ENCODE measurements at places on chromosomes 7 and 10.
A peak's percentile ranks its signal among the peaks of the same experiment; 100 is the strongest.

DNA sequence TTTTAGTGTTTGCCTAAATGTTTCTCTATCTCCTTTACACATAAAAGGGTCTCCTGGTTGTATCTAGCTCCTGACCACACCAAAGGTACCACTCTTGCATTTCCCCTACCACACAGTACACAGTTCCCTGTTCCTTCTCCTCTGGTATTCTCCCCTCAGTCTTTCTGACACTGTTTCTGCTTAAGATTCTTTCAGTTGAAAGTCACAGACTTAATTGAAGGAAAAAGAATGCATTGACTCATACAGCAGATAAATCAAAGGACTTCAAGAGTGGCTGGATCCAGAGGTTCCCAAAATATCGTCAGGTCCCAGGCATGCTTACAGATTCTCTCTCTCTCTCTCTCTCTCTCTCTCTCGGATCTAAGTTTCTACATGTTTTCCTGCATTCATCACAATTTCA lies 185.6 kb upstream of the LRGUK start:
- no peak for DNase-seq

GRCh38 chr10:107689323-107689722 lies 524.8 kb upstream of the SORCS1 start:
- no peak for DNase-seq

DNA sequence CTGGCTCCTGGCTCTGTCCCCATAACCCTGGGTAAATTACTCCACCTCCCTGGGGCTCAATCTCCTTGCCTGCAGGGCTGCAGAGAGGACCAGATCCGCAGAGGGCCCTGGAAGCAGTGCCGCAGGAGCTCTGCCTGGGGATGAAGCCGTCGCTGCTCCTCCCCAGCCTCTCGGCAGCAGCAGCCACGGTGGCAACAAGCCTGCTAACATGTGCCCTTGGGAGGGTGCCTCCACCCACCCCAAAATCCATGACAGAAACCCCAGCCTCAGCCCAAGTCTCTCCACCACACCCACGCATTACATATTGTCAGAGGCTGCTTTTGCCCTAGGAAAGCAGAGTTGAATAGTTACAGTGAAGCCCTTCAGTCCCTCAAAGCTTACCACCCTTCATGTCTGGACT lies 486.4 kb upstream of the FOXK1 start:
- DNase-seq = no peak

- no peak for DNase-seq
Measured at GRCh38 chr7:41889040-41889439, 186.2 kb upstream of the INHBA start.

DNA sequence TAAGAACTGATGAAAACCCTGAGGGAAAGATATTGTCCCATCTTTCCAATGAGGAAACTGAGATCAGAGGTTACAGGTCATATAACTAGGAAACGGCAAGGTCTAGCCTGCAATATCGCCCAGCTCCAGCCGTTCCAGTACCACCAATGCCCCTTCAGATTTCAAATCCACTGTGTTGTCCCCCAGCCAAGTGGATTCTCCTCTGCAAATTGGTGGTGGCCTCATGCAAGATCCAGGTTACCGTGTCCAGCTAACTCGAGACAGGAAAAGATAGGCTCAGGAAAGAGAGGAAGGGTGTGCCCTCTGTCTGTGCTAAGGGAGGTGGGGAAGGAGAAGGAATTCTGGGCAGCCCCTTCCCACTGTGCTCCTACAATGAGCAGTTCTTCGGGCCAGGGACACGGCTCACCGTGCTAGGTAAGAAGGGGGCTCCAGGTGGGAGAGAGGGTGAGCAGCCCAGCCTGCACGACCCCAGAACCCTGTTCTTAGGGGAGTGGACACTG lies 25.3 kb downstream of the PRSS2 start:
- no peak for DNase-seq

DNA sequence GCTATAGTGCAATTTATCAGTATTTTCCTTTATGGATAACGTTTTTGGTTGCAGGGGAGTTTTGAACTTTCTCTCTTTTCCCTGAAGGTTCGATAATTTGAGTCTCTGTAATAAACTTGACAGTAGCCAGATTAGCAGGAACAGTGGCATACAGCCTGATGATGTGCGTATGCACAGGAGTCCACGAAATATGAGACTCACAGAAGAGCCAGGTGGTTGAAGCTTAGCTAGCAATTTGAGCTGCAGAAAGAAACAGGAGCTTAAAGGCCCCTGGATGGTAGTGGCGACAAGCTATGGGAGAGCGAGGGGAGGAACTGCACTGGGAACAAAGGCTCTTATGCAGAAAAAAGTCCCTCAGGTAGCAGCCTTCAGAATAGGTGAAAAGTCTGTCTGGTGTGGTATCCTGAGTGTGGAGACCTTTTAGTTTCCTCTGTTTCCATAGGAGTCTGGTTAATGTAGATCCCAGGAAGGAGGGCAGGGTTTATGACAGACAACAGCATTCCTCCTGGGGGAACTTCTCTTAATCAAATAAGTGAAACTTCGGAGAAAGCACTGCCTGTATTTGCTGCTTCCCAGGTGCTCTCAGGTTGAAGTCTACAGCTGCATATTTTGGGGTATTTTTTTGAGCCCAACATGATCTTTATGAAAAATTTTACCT lies 32.7 kb downstream of the FANK1 start:
- DNase-seq = peak; percentile 65

- peak; percentile 8 for DNase-seq
Measured at GRCh38 chr10:56823849-56824248, 462.8 kb upstream of the ZWINT start.

- no peak for DNase-seq
Measured at GRCh38 chr10:93408783-93409182, 73.4 kb downstream of the MYOF start.

DNA sequence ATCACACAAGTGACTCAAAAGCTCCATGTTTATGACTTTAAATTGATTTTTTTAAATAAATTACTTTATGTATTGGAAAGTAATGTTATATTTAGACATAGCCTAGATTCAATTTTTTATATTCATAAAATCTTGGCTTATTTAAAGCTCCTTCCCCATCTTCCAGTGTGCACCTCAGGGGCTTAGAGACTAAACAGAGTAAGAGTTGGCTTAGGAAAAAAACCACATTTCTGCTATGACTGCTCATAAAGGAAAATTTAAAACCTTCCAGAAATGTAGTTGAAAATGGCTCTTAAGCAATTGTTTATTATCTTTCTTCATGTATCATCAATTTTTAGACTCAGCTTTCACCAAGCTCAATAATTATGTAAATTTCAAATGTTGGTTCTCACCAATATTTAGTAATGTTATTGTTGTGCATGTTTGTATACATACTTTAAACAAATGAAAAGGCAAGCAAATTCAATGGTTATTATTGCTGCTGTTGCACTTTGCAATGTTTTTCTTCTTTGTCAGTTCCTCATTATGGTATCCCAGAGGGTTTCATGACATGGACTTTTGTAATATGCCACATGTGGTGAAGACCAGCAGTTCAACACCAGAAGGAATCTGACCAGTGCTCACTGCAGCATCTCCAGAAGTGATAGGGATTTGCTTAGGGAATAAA lies 700.1 kb upstream of the ANKRD30A start:
- DNase-seq = no peak

GRCh38 chr7:556291-556826 lies 36.7 kb upstream of the PDGFA start:
- no peak for DNase-seq

DNA sequence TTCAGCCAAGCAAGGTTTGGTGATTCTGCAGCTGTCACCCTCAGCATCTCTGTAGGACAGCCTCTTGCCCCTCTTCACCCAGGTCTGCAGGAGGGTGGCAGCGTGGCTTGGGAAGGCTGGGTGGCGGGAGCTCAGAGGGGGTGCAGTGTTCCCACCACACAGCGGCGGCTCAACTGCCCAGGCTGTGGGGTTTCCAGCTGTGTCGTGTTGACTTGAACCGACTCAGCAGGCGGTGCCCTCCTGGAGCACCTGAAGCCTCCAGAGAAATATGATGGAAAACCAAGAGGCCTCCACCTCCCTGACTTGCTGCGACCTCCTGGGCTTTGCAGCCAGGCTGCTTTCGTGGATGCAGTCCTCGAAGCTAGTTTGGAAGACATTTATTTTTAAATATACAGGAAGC lies 68.0 kb upstream of the KLF6 start:
- no peak for DNase-seq

- no peak for DNase-seq
Measured at GRCh38 chr7:4017081-4017480, 665.0 kb upstream of the FOXK1 start.

DNA sequence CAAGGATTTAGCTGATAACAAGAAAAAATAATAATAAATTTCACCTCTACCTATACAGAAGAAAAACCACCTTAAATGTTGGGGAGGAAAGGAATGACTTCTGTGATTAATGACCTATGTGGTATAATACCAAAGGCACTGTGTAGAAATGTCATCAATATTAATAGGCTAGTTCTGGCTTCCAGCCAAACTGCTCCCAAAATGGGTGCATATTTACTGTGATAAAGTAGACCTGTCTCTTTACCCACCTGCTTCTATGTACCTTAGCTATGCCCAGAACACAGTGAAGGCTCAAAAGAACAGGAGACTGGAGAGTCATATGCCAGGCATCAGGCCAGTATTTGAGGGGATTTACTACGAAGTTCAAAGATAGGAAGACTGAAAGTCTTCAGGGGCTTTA lies 76.0 kb downstream of the ATE1 start:
- no peak for DNase-seq

GRCh38 chr7:149226840-149227494 lies 12.5 kb upstream of the ZNF212 start:
- no peak for DNase-seq

- DNase-seq = peak; percentile 13
Measured at GRCh38 chr10:115829521-115830205, 443.3 kb downstream of the GFRA1 start.

GRCh38 chr7:150514748-150515222 lies at the start of gene GIMAP7:
GIMAP7 (plus strand) TSS chr7:150514872; CDS start chr7:150519975, 5,103 bp downstream.
- no peak for DNase-seq

GRCh38 chr7:45176091-45176490 lies 18.5 kb downstream of the RAMP3 start:
- no peak for DNase-seq

DNA sequence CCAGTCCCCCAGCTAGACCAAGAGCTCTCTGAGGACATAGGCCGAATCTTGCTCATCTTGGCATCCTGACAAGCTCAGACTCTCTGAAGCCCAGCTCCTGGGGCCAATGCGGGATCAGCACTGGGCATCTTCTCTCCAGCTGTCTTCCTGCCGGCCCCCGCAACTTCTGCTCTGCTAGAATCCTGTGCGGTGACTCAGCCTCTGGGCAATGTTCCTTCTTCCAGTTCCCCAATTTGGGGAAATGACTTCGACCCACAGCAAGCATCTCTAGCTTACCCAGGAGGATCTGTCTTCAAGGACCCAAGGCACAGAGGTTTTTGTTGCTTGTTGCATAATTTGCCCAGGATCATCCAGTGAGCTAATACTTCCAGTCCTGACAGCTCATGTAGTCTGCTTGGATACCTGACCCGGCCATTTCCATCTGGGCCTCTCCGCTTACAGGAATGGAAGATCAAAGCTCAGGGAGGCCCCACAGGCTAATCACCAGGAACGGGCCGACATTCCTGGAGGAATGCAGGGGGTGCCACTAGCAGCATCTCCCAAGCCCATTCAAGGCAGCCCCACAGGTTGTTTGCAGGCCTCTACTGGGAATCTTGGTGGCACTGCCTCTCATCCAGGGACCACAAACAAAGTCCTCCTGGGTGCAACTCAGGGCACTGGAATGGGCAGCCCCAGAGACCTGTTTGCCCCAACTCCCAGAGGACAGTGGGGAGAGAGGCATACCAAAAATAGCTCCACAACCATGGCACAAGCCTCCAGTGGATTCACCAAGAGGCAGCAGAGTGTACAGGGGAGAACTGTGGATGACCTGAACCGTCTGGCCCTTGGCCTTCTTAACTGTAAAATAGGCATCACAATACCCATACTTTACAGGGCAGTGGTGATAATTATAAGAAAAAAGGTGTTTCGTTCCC lies 151.9 kb downstream of the NEURL1 start:
- DNase-seq = no peak

- no peak for DNase-seq
Measured at GRCh38 chr10:72087392-72087968, 871 bp downstream of the SPOCK2 start.

- DNase-seq = no peak
Measured at GRCh38 chr7:2785071-2785500, 59.0 kb downstream of the GNA12 start.

DNA sequence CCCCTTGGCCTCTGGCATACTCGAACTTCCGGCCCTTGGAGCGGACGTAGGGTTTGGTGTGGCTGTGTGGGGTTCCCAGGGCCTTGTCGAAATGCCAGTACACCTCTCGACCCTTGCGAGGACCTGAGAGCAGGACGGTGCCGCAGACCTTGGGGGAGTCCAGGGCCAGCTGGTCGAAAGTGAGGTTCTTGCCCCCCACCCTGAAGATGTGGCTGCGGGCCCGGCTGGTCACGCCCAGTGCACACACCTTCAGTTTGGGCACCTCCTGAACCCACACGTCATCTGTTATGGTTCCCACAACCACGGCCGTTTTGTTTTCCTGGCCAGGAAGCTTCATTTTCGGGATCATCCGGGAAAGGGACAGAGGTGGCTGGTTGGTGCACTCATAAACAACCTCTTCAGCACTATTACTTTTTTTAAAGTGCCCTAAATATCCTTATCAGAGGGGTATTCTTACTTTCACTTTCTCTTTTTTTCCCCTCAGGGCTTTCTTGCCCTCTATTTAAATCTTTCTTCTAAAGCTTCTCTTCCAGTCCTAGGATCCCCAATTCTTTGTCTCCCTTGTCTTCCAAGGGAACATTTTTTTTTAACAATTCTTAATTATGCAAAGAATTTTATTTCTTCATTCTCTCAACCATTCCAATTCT lies 44.9 kb upstream of the FAM3C start:
- DNase-seq = no peak

GRCh38 chr10:108913300-108913699 lies 1010.0 kb downstream of the XPNPEP1 start:
- no peak for DNase-seq

DNA sequence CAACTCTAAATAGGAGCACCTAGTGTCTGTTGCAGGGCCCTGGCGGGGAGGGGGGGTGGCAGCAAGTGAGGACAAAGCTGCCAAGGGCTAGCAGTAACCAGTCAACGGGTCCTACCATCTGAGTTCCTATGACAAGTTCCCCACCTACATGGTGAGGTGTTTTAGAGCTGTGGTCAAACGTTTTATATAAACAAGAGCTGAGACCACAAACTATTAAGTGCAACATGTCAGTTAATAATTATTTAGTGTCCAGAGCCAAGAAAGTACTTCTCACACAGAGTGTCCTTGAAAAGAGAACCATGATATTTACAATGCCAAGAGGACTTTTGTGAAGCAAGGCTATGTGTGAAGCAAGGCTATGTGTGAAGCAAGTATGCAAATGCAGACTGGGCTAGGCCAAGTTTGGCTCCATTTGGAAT lies 434.7 kb downstream of the TNS3 start:
- no peak for DNase-seq
